Renal cortical epithelial cell (primary cell): ENCODE measurements at places on chromosomes 4 and X.
A peak's percentile ranks its signal among the peaks of the same experiment; 100 is the strongest.

DNA sequence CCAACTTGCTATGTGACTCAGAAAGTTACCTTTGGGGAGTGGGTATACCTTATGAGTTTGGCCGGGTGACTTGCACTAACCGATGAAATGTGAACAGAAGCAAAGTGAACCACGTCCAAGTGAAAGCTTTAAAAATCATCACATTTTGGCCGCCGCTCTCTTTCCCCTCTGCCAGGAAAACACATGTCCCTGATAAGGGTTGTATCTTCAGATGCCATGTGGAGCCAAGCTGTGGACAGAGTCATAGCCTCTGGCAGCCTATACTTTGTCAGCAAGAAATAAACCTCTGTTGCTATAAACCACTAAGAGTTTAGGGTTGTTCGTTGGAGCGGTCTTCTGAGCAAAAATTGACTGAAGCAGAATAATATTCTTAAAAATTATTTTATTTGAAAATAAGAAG lies 92.3 kb downstream of the PRDM5 start:
- no peak for DNase-seq

GRCh38 chr4:74217365-74217764 lies 59.4 kb downstream of the MTHFD2L start:
- no peak for DNase-seq

DNA sequence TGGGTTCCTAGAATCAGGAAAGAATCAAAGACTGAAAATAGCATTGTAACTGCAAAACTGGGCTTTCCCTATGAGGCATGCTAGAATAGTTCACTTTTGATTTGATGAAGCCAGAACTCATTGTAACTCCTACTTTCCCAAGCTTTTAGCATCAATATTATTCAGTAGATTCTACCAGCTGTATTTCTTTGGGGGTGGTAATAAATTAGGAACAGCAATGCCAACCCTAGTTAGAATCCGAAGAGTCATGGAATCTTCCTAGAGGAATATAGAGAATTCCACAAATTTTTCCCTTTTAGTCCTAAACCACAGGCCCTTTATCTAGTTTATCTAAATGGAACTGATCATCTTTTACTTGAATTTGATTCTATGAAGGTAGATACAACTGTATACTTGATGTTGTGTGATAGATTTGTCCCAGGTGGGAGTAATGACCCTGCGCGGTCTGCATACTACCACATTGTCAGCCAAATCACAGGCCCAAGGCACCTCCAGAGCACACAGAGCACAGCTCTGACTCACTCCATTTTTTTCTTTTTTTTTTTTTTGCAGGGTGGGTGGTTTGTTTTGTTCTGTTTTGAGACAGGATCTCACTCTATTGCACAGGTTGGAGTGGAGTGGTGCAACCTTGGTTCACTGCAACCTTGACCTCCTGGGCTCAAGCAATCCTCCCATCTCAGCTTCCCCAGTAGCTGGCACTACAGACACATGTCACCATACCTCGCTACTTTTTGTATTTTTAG lies 66.6 kb downstream of the EDNRA start:
- peak; percentile 76 for DNase-seq

DNA sequence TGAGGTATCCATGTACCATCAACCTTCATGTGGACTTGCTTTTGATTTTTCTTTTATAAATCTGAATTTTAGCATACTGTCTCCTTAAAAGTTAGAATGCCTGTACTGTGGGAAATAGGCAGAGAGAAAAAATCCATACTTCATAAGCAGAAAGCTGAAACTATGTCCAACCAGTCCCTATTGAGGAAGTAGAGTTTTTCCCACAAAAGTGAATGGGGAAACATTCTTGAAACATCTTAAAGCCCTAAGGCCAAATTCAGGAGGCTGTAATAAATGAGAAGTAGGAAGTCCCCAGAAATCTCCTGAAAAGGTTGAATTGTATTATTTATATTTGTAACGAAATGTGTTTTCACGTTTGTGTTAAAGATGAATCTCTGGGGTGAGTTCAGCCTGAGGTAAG lies 56.3 kb downstream of the ENOX2 start:
- DNase-seq = no peak

GRCh38 chr4:8276358-8277240 lies 7.0 kb downstream of the HTRA3 start:
- peak; percentile 13 for DNase-seq

GRCh38 chr4:6953751-6954380 lies 44.2 kb downstream of the TBC1D14 start:
- DNase-seq = peak; percentile 79

DNA sequence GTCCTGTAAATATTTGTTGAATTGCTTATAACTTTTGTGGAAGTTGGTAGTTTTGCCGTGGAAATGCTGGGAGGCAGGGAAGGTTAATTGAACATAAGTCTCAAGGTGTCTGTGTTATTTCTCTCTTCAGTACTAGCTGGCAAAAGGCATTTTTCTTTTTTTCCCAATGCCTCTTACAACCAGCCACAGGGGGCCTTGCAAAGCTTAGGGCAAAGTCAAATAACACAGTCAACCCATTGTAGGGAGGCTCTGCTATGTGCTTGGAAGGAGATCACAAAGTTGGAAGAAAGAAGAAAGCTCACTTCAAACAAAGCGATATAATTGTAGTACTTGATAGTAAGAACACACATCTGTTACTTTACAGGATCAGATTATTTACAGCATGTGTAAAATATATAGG lies 802.6 kb downstream of the PDHA2 start:
- DNase-seq = no peak

- no peak for DNase-seq
These were observed 184.5 kb downstream of the CLCN4 start for GRCh38 chrX:10341309-10341708.

- DNase-seq = peak; percentile 98
These were observed 413.8 kb downstream of the FAT4 start for GRCh38 chr4:125728568-125728967.

GRCh38 chr4:15238720-15239119 lies 189.1 kb upstream of the C1QTNF7 start:
- peak; percentile 42 for DNase-seq

- no peak for DNase-seq
These were observed 1.0 kb upstream of the LPAR4 start for GRCh38 chrX:78746496-78746895.

DNA sequence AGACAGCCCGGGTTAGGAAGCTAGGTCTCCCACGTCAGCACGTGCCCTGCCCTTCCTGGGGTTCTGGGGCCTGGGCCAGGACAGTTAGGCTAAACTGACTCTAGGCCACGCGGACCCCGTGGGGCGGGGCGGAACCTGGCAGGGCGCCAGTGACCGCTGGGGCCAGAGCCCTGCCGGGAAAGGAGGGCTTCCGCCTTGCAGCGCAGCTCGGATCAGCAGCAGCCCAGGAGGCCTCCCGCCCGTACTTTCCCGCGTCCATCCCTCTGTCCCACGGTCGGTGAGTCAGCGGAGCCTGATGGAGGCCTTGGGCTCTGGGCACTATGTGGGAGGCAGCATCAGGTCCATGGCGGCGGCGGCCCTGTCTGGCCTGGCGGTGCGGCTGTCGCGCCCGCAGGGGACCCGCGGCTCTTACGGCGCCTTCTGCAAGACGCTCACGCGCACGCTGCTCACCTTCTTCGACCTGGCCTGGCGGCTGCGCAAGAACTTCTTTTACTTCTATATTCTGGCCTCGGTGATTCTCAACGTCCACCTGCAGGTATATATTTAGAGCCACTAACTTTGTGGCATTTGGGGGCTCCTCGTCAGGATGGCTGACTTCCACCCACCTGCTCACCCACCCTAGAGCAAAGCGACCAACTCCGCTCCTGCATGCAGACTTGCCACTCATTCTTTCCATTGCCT lies at the start of gene SMIM10:
Gene SMIM10 (plus strand): TSS at position 191 of the 681 bp plus-strand sequence. CDS start 105 bp downstream, at position 296.
- peak; percentile 47 for DNase-seq

DNA sequence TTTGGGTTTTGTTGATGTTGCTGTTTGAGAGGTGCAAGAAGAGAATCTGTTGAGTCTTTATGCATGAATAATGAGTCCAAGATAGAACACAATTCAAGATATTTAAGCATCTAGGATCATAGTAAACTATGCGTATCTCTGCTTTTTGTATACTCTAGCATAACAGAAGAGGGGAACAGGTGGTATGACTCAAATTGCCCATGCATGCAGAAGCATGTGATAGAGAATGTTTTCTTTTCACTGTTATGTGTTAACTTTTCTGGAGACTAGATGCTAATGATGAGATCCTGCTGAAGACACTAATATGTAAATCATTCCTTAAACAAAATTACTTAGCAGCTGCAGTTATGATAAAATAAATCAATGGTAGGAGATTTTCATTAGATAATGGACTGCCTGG lies 165.3 kb upstream of the FTHL17 start:
- no peak for DNase-seq

GRCh38 chr4:171812665-171813525 lies at the start of gene GALNTL6:
Gene GALNTL6 (plus strand): TSS chr4:171813404.
- no peak for DNase-seq

- DNase-seq = no peak
These were observed 37.5 kb upstream of the MAOA start for GRCh38 chrX:43618366-43619205.

- DNase-seq = peak; percentile 15
These were observed 15.6 kb downstream of the PGK1 start for GRCh38 chrX:78119521-78120227.

- no peak for DNase-seq
These were observed 197.2 kb upstream of the VCX3A start for GRCh38 chrX:6732101-6732500.

GRCh38 chr4:156732634-156733033 lies 239.0 kb downstream of the PDGFC start:
- peak; percentile 61 for DNase-seq
